Stimulated activated CD4-positive, alpha-beta T cell treated with anti-CD3 and anti-CD28 coated beads, TNF-alpha, amount 100 ng/mL, for 48 hours (primary cell): ENCODE measurements at places on chromosomes 7 and 10.

- peak; percentile 31 for DNase-seq
Observed at GRCh38 chr10:119268871-119269506, 61.6 kb downstream of the GRK5 start.

GRCh38 chr10:13709931-13710650, 123.3 kb downstream of the PRPF18 start:
- DNase-seq = no peak

DNA sequence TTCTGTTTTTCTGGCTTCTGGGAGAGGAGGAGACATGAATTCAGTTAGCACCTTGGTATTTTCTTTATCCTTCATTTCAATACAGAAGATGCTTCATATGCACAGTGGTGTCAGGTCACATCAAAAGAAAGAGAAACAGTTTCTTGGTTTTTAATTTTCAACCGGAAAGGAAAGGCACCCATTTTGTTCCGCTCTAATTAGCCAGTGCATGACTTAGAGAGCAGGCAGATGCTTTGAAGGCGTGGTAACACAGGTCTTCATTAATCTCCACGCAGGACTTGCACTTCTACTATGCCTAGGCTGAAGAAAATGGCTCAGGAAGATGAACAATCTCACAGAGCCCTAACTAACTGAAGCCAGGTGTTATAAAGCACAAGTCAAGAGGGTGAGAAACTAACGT, 70.4 kb upstream of the ATRNL1 start:
- DNase-seq = no peak

GRCh38 chr7:99380032-99380822, 5.7 kb downstream of the ARPC1B start:
- peak; percentile 40 for DNase-seq

- no peak for DNase-seq
Observed at GRCh38 chr10:285216-285615, 150.0 kb downstream of the ZMYND11 start.

DNA sequence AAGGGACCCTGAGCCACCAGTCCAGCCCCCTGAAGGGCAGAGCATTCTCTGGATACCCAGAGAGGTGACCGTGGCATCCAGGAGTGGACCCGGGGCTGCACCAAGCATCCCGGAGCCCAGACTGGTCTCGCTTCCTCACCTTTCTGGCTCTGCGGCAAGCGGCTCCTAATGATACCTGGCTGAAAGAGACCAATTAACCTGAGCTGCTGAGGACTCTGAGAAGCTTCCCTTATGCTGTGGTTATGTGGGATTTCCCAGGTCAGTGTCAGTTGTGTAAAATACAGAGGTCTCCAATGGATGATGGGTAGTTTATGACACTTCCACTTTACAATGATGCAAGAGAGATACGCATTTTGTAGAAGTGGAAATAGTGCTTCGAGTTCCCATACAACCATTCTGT, 51.5 kb downstream of the PFKFB3 start:
- no peak for DNase-seq
